ENCODE measurements at places on chromosomes 12 and 14. TPM values are rescaled to one million over a fixed set of nuclear protein-coding genes. Genes with fewer than 3 reads are reported as not detected.

DTX1 gene
- 1.0 TPM for total RNA-seq

B4GALNT3 gene
- total RNA-seq = 13.9 TPM

DIO2 gene
- 9.3 TPM for total RNA-seq

FOXG1 gene
- total RNA-seq = not detected
